ENCODE measurements at places on chromosomes 1 and 21. TPM values are rescaled to one million over a fixed set of nuclear protein-coding genes. Genes with fewer than 3 reads are reported as not detected.

DNA sequence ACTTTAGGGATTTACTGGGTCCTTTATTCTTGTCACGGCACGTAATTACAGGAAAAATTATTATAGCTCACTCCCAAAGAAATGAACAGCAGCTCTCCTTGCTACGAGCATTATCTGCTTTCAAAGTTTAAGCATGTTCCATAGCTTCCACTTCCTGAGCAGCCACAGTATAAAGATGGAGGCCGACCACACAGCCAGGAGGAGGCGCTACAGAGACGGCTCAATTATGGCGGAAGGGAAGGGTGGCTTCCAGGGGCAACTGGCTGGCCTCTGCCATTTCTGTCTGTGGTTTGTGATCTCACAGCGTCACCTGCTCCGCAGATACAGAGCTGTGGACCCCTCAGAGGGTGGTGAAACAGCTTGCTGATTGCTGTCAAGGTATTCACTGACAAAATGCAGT lies 212.3 kb upstream of the GREM2 start:
- H3K4me1 ChIP-seq = no peaks in the 10 kb centered on the region
- no peak for DNase-seq
- H3K36me3 ChIP-seq = no peaks in the 10 kb centered on the region
- no peak overlapping the region for H3K4me3 ChIP-seq
- no peaks in the 10 kb centered on the region for H3K27me3 ChIP-seq

DNA sequence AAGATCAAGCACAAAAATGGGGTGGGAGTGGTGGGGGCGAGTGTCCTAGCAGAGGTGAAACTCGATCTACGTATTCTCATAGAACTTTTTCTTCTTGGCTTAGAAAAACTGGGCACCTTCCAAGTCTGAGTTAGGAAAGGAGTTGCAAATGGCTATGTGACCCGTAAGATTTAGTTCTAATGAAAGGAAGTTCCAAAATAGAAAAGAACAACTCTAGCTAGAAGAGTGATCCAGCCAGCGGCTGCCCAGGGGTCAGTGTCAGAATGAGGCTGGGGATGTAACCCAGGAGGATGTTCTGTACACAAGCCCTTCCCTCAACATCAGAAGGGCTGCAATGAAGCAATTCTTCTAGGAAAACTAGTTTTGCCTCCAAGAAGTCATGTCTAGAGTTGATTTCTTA lies 5.2 kb downstream of the MTARC1 start:
- no peaks in the 10 kb centered on the region for H3K4me1 ChIP-seq
- H3K4me3 ChIP-seq = no peak overlapping the region
- H3K27ac ChIP-seq = no peak overlapping the region
- DNase-seq = no peak
- no peaks in the 10 kb centered on the region for H3K36me3 ChIP-seq

KIAA1614 gene
- total RNA-seq = 0.17 TPM

FCGR3A gene
- total RNA-seq = not detected

DNA sequence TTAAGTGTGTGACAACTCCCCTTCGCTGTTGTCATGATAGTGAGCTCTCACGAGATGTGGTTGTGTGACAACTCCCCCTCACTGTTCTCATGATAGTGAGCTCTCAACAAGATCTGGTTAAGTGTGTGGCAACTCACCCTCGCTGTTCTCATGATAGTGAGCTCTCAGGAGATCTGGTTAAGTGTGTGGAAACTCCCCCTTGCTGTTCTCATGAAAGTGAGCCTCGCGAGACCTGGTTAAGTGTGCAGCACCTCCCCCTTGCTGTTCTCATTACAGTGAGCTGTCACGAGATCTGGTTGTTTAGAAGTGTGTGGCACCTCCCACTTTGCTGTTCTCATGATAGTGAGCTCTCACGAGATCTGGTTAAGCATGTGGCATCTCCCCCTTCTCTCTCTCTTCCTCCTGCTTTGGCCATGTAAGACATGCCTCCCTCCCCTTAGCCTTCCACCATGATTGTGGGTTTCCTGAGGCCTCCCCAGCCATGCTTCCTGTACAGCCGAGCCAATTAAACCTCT lies 25.1 kb upstream of the LSS start:
- DNase-seq = peak; percentile 62
- peak overlapping the region; percentile 95 for H3K27ac ChIP-seq
- H3K4me1 ChIP-seq = peaks cover 43% of the 10 kb centered on the region
- H3K27me3 ChIP-seq = no peaks in the 10 kb centered on the region
- peak overlapping the region; percentile 62 for H3K4me3 ChIP-seq

SPRR4 gene
- not detected for total RNA-seq

ID3 gene
- total RNA-seq = 20.8 TPM

TNFRSF1B gene
- 211 TPM for total RNA-seq

DNA sequence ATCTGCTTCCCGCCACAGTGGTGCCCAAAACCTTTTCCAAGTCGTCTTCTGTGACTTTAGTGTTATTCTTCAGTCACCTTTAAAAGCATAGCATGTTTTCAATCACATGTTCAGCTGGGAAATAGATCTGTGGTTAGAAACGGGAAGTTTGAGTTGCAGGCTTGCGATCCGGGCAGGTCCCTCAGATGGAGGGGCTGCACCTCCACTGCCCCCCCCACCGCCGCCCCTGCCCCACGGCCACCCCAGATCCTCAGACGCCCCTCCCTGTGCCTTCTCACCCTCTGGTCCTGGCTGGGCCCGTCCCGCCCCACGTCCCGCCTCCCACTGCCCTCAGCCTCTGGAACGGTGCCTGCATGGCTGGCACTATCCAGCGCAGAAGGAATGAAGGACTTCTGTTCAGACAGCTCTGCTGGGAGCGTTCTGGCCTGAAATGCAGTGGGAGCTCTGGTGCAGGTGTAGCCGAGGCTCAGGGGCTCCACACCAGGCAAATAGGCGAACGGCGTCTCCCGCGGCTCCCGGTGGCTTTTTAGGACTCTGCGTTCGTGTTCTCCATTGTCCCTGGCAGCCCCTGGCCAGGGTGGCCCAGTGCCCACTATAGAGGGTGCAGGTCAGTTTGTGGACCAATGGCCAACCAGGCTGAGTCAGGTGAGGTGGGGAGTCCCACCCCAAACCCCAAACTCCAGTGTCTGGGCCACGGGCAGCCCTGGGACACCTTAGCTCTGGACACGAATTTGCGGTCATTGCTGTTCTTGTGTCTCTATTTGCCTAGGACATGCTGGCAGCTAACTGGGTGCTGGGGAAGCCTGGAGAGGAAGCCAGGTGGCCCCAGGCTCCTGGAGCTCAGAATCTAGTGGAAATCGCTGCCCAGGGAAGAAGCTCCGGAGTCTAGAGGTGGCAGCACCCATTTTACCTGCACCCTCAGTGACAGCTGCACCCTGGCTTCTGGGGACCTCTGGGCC lies 67.1 kb downstream of the FAAP20 start:
- no peak overlapping the region for H3K27ac ChIP-seq
- no peaks in the 10 kb centered on the region for H3K36me3 ChIP-seq
- H3K27me3 ChIP-seq = peaks cover 3% of the 10 kb centered on the region
- peak overlapping the region; percentile 45 for H3K4me3 ChIP-seq
- peaks cover 6% of the 10 kb centered on the region for H3K4me1 ChIP-seq

DNA sequence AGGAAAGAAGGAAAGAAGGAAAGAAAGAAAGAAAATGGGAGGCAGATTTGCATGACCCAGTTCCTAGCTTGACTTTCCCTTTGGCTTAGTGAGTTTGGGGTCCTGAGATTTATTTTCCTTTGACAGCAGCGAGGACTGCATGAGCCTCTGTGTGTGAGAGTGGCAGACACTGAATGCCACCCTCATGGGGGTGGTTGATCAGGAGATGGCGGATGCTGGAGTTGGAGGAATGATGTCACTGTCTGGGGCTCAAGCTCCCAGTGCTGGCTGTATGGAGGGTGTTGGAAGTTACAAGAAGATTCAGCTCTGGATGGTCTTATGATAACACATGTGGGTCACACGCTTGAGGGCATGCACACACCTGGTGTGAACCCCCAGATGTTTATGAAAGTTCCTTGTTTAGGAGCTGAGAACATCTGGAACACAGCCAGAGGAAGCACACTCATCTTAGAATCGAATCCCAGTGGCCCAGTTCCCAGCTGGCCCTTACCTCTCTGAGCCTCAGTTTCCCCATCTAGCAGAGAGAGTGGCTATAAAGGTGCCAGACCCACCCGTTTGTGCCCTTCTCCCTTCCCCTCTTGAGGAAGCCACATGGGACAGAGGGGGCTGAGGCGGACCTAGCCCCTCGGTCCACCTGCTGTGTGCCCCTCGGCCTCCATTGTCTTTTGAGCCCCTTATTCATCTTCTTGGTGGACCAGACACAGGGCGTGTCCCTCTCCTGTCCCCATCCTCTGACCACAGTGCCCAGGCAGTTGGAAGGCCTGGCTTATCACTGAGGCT lies 5.7 kb downstream of the PADI4 start:
- DNase-seq = no peak
- no peaks in the 10 kb centered on the region for H3K27me3 ChIP-seq
- H3K4me1 ChIP-seq = no peaks in the 10 kb centered on the region
- no peak overlapping the region for H3K27ac ChIP-seq

DNA sequence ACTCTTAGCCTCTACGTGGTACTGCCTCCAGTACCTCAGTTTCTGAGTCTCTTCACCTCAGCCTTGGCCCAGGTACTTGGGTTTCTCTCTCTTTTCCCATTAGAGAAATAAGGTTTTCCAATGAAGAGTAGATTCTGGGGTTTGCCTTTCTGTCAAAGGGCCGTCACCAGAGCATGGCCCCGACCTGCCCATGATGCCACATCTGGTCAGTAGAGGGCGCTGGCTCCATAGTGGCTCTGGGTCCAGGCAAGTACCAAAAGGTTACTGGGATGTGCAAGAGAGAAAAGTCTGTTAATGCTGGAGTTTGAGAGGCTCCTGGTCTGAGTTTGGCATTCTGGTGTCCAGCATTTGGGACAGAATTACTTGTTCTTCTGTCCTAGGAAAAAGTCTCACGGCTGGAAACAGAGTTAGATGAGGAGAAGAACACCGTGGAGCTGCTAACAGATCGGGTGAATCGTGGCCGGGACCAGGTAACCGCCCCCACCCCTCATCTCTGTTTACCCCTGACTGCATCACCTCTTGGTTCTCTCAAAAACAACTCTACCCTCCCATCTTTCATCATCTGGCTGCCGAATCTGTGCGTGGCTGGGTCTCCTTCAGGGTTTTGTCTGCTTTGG lies 5.3 kb upstream of the TUFT1 start:
- peak; percentile 67 for DNase-seq
- H3K4me1 ChIP-seq = no peaks in the 10 kb centered on the region
- no peaks in the 10 kb centered on the region for H3K36me3 ChIP-seq
- no peak overlapping the region for H3K27ac ChIP-seq
- H3K4me3 ChIP-seq = no peak overlapping the region

NBPF8 gene
- 20.1 TPM for total RNA-seq

DNA sequence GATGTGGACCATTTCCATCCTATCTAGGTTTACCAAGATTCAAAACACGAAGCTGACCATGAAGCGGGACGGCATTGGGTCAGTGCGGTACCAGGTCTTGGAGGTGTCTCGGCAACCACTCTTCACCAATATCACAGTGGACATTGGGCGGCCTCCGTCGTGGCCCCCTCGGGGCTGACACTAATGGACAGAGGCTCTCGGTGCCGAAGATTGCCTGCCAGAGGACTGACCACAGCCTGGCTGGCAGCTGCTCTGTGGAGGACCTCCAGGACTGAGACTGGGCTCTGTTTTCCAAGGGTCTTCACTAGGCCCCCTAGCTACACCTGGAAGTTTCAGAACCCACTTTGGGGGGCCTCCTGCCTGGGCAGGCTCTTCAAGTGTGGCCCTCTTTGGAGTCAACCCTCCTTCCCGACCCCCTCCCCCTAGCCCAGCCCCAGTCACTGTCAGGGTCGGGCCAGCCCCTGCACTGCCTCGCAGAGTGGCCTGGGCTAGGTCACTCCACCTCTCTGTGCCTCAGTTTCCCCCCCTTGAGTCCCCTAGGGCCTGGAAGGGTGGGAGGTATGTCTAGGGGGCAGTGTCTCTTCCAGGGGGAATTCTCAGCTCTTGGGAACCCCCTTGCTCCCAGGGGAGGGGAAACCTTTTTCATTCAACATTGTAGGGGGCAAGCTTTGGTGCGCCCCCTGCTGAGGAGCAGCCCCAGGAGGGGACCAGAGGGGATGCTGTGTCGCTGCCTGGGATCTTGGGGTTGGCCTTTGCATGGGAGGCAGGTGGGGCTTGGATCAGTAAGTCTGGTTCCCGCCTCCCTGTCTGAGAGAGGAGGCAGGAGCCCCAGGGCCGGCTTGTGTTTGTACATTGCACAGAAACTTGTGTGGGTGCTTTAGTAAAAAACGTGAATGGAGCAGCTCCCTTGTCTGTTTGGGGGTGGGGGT lies 864 bp upstream of the CCDC24 start:
- peaks cover 5% of the 10 kb centered on the region for H3K36me3 ChIP-seq
- no peak overlapping the region for H3K27ac ChIP-seq
- DNase-seq = no peak
- H3K4me1 ChIP-seq = peaks cover 13% of the 10 kb centered on the region
- H3K27me3 ChIP-seq = no peaks in the 10 kb centered on the region

GRCh38 chr1:101276818-101277217 lies 40.0 kb downstream of the S1PR1 start:
- H3K4me1 ChIP-seq = peaks cover 43% of the 10 kb centered on the region
- H3K4me3 ChIP-seq = no peak overlapping the region
- H3K27ac ChIP-seq = no peak overlapping the region
- no peak for DNase-seq
- peaks cover 9% of the 10 kb centered on the region for H3K36me3 ChIP-seq

- DNase-seq = peak; percentile 38
- no peak overlapping the region for H3K27ac ChIP-seq
- no peak overlapping the region for H3K4me3 ChIP-seq
- H3K4me1 ChIP-seq = no peaks in the 10 kb centered on the region
Measured at GRCh38 chr1:22976461-22977243, 4.0 kb upstream of the LACTBL1 start.

- no peak overlapping the region for H3K4me3 ChIP-seq
- H3K27me3 ChIP-seq = no peaks in the 10 kb centered on the region
- no peaks in the 10 kb centered on the region for H3K36me3 ChIP-seq
Measured at GRCh38 chr1:189783456-189783855, 694.2 kb downstream of the BRINP3 start.

GRCh38 chr1:180954005-180954800 lies 41.5 kb downstream of the KIAA1614 start:
- H3K4me3 ChIP-seq = peak overlapping the region; percentile 33
- no peaks in the 10 kb centered on the region for H3K4me1 ChIP-seq
- peaks cover 2% of the 10 kb centered on the region for H3K27me3 ChIP-seq
- peaks cover 15% of the 10 kb centered on the region for H3K36me3 ChIP-seq
- peak; percentile 49 for DNase-seq
- H3K27ac ChIP-seq = no peak overlapping the region

DNA sequence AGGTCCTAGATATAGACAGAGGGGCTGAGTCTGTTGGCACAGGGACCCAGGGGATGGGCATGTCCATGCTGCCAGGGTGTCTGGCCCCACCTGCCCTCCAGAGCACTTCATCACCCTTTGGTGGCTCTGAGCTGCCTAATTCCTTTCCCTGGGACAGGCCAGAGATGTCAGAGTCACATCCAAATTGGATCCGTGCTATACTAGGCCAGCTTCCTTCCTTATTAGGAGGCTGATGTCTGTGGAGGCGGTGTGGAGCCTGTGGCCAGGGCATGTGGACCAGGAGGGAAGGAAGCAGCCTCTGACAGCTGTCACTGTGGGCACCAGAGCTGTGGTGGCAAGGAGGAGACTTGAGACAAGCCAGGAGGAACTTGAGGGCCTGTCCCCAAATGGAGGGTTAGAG lies 77.7 kb upstream of the TMEM51 start:
- H3K36me3 ChIP-seq = no peaks in the 10 kb centered on the region
- H3K27me3 ChIP-seq = no peaks in the 10 kb centered on the region
- no peak for DNase-seq
- no peaks in the 10 kb centered on the region for H3K4me1 ChIP-seq
- H3K4me3 ChIP-seq = no peak overlapping the region

WNT9A gene
- not detected for total RNA-seq

GRCh38 chr1:31643976-31644559 lies 608 bp downstream of the PEF1 start:
- no peaks in the 10 kb centered on the region for H3K27me3 ChIP-seq
- H3K36me3 ChIP-seq = peaks cover 9% of the 10 kb centered on the region
- peak overlapping the region; percentile 96 for H3K4me3 ChIP-seq
- DNase-seq = no peak
- H3K27ac ChIP-seq = peak overlapping the region; percentile 100
